ENCODE measurements at places on chromosomes 13 and 19.

GRCh38 chr19:49155820-49156346, 687 bp upstream of the HRC start:
- no peak for DNase-seq

DNA sequence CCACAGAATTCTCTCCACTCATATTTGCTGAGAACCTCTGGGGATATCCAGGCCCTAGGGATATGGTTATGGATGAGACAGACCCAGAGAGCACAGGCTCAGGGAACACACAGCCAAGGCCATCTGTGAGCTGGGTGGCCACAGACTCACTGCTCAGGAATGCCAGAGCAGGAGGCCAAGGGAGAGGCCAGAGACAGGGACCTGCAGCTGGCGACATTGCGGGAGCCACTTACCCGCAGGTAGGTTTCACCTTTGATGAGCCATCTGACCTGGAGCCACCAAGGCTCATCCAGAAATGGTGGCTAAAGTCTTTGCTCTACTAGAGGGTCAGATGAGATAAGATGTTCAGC, 29.4 kb downstream of the CCNE1 start:
- DNase-seq = no peak

GRCh38 chr19:12884926-12885748, 1.9 kb downstream of the KLF1 start:
- no peak for DNase-seq

GRCh38 chr13:43785650-43786471, 911 bp downstream of the ENOX1 start:
- peak; percentile 24 for DNase-seq

DNA sequence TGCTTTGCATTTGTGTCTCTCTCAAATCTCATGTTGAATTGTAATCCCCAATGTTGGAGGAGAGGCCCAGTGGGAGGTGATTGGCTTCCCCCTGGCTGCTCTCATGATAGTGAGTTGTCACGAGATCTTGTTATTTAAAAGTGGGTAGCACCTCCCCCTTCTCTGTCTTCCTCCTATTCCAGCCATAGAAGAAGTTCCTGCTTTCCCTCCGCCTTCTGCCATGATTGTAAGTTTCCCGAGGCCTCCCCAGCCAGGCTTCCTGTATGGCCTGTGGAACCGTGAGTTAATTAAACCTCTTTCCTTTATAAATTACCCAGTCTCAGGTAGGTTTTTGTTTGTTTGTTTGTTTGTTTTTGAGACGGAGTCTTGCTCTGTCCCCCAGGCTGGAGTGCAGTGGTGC, 3.8 kb downstream of the LILRA4 start:
- DNase-seq = no peak

- DNase-seq = peak; percentile 83
Observed at GRCh38 chr19:48970923-48971395, 5.8 kb downstream of the FTL start.

DNA sequence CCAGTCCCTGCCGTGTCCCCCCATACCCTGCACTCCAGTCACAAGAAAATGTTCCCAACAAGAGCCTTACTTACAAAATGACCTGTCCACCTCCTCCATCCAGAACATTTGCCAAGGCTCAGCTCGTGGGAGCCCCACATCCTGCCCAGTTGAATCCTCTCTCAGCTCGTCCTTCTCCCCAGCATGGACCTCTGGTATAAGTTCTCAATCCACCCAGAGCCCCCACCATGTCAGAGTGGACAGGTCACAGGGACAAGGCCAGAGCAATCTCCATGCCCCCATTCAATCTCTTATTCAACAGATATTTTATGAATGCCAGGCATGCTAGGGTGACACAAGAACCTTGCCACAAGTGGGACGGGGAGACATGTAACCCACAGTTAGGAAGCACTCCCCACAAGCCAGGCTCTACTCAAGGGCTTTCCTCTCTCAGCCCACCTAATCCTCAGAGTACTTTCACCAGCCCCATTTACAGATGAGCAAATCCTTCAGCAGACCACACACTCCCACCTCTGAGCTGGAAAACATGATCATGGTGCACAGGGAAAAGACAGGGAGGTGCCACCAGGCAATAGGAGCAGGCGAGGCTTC, 15.1 kb downstream of the DEDD2 start:
- no peak for DNase-seq

- DNase-seq = no peak
Observed at GRCh38 chr13:79811170-79811569, 330.2 kb downstream of the NDFIP2 start.

GRCh38 chr19:10800488-10800887, 35.5 kb downstream of the TMED1 start:
- DNase-seq = no peak

Measured in HuH-7 (cell line).